ENCODE measurements at places on chromosomes 7 and 10. TPM values are rescaled to one million over a fixed set of nuclear protein-coding genes. Genes with fewer than 3 reads are reported as not detected.

Gene CYP3A5
- total RNA-seq = not detected

Gene C10orf95
- 0.30 TPM for total RNA-seq

Gene SPDYE5
- not detected for total RNA-seq

Gene CRYGN
- 1.2 TPM for total RNA-seq

Gene ZNF425
- total RNA-seq = 4.6 TPM

Gene KIAA1549
- 6.0 TPM for total RNA-seq

Gene SKIDA1
- total RNA-seq = 10.4 TPM

- DNase-seq = no peak
These were observed 73.9 kb downstream of the KCNMA1 start for GRCh38 chr10:77563638-77564270.

DNA sequence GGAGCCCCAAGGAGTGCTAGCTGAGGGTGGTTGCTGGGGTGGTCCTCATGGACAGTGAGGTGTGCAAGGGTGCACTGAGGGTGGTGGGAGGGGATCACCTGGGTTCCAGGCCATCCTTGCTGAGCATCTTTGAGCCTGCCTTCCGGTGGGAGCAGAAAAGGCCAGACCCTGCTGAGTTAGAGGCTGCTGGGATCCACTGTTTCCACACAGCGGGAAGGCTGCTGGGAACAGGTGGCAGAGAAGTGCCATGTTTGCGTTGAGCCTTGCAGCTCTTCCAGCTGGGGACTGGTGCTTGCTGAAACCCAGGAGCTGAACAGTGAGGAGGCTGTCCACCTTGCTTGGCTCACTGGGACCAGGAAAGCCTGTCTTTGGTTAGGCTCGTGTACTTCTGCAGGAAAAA, 34.9 kb downstream of the PRF1 start:
- no peak for DNase-seq

- no peak for DNase-seq
These were observed 104.9 kb downstream of the CDK6 start for GRCh38 chr7:92731335-92732063.

GRCh38 chr10:71632896-71633600, 86.5 kb downstream of the C10orf105 start:
- no peak for DNase-seq

DNA sequence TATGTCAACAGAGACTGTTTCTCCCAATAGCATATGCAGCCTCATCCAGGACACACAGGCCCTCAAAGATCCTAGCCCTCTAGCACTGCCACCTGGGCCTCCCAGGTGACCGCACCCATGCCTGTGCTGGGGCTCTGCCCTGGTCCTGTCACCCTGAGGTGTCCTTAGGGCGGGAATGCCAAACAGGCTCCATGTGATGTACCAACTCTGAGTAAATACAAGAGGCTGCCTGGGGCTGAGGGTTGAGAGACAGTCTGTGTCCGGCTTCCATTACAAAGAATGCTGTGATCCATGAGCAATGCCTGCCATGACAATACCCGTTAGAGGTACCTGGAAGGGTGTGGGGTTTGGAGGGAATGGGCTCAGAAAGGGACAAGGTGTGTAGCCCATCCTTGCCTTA, 83.0 kb upstream of the KAT6B start:
- no peak for DNase-seq

GRCh38 chr10:3978174-3978573, 193.2 kb upstream of the KLF6 start:
- no peak for DNase-seq

- DNase-seq = no peak
These were observed 250.5 kb downstream of the SORCS1 start for GRCh38 chr10:106914016-106914415.

DNA sequence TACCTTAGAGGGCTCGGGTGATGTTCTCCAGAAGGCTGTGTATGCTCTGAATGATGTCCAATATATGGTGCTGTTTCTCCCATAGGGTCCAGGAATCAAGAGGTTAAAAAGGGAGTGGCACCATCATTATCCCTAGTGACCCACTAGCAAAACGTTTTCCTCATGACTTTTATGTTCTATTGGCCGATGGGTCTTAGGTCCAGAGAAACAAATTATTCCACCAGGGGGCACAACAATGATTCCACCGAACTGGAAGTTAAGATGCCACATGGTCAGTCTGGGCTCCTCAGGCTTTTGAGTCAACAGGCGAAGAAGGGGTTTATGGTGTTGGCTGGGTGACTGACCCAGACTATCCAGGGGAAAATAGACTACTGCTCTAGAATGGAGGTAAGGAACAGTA, 256.1 kb downstream of the COBL start:
- DNase-seq = no peak

DNA sequence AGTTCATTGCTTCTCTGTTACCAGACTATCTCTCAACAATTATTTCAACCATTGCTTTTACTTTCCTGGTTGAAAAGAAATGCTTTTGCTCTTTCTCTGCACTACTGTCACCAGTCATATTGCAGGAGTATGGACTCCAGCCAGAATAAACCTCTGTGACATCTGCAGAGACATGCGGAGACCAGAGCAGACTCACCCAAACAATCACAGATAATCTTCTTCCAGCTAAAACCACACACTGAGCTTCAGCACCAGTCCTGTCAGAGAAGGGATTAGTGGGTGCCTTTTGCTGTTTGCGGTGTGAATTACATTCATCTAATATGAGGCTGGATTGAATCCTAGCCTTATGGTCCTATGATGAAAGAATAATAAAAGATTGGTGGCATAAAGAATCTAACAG, 258.6 kb downstream of the CNTNAP2 start:
- DNase-seq = no peak

GRCh38 chr7:3399858-3400257, 98.8 kb downstream of the SDK1 start:
- DNase-seq = peak; percentile 25

GRCh38 chr7:79361214-79361613, 92.3 kb downstream of the MAGI2 start:
- DNase-seq = peak; percentile 11
